GF-D8 (cell line): ENCODE measurements at places on chromosomes 1 and 21.

DNA sequence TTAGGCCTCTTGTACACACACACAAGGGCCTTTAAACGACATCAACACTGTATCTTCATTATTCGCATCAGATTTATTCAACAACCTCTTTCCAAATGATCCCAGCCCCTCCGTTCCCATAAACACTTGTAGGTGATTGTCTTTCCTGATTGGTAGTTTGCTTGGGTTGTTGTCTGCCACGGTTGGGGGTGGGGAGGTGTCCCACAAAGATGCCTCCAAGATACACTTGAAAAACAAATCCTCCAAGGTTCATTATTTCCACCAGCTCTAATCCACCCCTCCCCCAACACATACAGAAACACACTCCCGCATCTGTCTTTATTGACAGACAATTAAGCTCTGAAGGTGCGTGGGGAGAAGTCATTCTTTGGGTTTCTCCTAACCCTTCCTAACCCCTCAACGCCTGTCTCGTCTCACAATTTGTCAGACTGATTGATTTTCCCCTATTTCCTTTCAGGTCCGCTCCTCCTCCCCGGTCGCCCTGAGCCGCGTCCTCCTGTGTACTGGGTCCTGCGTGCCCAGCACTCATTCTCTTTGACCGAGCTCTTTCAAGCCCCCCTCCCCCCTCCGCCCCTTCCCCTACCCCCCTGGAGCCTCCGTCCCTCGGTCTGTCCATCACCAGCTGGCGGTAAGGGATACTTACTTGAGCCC lies 1.4 kb downstream of the WDR26 start:
- no peak for DNase-seq

- peak; percentile 80 for DNase-seq
Measured at GRCh38 chr21:41932576-41933312, 21.1 kb downstream of the C2CD2 start.

GRCh38 chr1:56183151-56183550 lies 396.2 kb downstream of the PLPP3 start:
- no peak for DNase-seq

- DNase-seq = no peak
Measured at GRCh38 chr1:201576914-201577313, 38.0 kb downstream of the NAV1 start.

- no peak for DNase-seq
Measured at GRCh38 chr1:12454406-12455391, 163.3 kb downstream of the DHRS3 start.

DNA sequence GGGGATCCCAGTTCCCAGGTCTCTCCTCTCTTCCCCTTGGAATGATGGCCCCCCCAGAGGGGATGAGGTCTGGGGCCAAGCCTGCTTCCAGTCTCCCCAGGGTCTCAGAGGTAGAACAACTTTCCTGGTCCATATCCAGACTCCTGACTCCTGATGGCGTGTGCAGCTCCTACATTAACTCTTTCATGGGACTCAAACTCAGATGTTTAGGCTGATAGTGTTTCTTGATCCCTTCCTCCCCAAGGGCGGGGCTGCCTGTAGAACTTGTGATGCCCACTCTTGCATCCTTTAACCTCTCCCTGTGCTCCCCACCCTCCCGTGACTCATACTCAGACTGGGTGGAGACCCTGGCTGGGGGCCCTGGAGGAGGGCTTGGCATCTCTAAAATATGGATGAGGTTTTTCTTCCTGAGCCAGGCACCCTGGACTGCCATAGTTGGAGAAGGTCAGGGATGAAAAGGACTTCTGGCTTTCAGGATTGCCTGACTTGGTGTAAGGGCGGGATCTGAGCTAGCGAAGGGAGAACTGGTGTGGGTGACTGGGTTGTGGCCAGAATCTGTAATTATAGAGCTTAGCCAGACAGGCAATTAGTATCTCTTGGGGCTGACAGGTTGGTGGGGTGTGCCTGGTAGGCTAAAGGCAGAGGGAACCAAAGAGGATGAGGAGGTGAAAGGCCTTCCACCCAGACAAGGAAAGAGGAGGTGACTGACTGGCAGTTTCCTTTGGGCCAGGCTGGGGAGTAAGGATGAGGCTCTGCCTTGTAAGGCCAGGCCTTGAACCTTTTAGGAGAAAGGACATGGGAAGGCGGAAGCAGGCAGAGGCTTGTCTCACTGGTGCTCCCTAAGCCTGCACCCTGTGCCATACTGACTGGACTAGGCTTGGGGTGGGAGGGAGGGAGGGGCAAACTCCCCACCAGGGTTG lies 1.5 kb downstream of the ATP8B2 start:
- no peak for DNase-seq

DNA sequence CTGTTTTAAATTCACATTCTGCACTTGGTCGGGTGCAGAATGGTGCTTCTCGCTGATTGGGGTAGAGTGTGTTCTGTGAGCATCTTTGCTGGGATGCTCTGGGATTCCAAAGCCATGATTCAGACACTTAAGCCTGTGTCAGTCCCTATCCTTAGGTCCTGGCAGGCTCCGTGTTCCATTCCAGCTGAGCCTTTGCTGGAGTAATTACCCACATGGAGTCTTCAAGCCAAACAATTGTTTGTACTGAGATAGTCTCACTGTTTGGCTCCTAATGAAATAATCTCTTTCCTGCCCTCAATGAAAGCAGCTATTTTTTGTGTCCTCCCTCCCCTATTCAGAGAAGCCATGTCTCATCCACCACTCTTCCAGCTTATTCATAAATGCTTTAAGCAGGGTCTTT lies 18.7 kb downstream of the SMAP2 start:
- DNase-seq = no peak

- peak; percentile 22 for DNase-seq
Measured at GRCh38 chr1:34984435-34984792, 733 bp downstream of the TMEM35B start.

GRCh38 chr1:31666263-31666963 lies 21.7 kb upstream of the PEF1 start:
- DNase-seq = no peak
